ENCODE measurements at places on chromosomes 1 and 21.

DNA sequence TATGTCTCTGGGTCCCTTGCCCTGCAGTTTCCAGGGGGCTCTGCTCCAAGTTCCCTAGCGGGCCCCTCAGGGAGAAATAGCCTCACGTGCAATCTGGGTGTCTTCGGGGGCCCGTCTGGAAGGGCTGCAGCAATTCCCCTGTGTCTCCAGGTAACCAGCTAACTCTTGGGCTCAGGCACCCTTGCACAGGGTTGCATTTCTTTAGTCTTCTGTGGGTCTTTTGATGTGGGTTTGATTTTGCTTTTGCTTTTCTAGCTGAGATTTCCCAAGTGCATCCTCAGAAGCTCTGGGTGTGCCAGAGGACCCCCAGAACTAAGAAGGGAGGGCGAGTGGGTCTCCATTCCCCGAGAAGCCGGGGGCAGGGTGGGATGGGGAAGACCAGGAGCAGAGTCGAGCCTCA is 75.7 kb downstream of the SPSB1 start:
- no peak for DNase-seq

- DNase-seq, result no peak
These were observed 1.8 kb upstream of the MEX3A start for GRCh38 chr1:156083800-156084790.

- DNase-seq, result no peak
These were observed 200.4 kb downstream of the NRIP1 start for GRCh38 chr21:14864211-14865021.

DNA sequence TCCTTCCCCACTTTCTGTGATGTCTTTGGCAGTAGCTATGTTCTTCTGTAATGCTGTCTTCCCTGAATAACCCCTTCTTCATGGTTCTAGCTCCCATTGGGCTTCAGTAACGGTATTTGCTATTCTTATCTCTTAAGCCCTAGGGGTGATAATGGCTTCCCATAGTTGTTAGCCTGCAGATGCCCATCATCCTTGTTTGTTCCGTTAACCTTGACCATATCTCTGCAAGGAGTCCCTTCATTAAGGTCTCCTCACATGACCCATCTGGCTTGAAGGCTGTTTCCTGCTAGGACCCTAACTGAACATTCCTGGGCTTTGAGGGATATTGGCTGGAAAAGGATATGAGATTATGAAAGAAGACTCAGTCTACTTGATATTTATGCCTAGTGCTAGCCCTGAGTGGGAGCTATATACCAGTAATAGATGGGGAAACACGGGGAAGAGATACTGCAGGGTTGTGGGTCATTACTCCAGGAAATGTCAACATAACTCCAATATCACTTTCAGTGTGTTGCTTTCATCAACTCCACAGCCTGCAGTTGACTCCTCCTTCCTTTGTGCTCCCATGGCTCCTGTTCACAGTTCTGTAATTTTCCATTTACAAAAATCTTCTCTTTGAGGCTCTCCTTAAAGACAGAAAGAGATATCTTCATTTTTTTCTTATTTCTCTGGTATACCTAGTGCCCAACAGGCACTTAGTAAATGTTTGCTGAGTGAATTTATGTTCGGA is 2.5 kb downstream of the MR1 start:
- no peak for DNase-seq

GRCh38 chr1:14655385-14655784 is 56.9 kb downstream of the KAZN start:
- no peak for DNase-seq

GRCh38 chr1:235402457-235403200 is 35.4 kb downstream of the TBCE start:
- DNase-seq, result no peak

DNA sequence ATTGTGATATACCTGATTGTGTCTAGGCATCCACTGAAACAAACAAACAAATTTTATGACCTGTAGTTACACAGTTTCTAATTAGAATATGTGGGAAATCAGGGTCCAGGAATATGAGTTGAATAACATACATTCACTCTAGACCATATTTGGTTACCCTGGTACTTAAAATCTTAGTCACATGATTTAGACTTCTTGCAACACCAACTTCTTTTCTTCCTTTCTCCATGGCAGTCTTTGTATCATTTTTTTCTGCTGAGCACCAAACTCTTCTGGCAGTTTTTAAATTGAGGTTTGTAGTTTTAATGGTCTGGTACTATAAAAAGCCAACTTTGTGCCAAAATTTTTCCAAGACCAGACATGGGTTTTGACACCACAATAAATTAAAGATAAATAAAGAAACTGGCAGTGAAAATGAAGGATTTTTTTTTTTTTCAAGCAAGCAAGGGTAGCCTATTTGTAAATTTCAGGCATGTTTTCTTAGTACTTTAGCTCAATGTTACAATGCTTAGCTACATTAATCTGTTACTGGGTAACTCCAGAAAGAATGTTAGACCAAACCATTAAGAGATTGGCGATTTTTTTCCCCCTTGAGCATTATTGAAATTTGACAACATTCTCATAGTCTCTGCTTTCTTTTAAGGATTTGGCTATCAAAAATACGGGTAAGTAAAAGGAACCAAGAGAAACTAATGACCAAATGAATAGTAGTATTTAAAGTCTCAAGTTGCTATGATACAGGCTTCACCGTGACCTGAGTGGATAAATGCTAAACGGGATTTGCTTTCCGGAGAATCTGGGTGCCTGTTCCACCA is 108.5 kb downstream of the NFIA start:
- no peak for DNase-seq

DNA sequence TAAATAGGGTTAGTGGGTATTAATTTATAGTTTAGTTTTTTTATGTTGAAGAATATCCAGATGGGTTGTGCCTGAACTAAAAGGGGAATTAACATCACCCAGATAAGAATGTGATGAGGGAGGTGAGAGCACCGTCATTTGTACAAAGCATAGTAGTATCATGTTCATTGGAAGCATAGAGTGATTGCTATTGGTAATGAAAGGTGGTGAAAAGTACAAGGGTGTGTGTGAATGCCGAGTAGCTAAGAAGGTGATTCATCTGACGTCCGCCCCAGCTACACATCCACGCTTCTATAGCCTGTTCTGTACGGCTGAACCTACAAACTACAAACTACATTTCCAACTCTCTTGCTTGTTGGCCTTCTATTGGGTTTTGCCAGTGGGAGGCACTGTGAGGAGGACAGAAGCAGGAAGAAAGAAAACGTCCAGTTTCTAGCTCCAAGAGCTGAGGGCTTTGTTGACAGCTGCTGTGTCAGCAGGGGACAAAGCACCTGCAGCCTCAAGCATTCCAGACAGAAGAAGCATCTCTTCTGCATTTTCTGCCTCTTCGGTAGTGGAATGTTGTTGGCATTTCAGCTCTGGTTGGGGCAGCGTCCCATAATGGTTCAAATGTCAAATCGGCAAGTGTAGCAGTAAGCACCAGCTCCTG is 404.8 kb downstream of the KCTD3 start:
- DNase-seq, result no peak

DNA sequence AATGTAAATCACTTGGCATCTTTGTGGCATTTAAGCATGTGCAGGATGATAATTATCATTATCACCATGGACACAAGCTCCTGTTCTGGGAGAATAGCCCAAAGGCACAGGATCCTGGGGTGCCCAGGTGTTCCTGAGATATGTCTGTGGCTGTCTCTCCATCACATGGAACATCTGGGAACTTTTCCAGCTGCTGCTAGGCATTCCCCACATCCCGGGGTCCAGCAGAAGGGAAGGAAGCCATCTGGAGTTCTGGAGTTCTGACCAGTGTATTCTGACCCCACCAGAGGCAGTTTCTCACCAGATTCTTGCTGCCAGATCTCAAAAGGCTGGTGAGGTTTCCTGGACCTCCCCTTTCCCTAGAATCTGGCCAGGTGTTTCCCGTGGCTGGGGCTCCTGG is 259.7 kb upstream of the VAMP3 start:
- DNase-seq, result no peak

DNA sequence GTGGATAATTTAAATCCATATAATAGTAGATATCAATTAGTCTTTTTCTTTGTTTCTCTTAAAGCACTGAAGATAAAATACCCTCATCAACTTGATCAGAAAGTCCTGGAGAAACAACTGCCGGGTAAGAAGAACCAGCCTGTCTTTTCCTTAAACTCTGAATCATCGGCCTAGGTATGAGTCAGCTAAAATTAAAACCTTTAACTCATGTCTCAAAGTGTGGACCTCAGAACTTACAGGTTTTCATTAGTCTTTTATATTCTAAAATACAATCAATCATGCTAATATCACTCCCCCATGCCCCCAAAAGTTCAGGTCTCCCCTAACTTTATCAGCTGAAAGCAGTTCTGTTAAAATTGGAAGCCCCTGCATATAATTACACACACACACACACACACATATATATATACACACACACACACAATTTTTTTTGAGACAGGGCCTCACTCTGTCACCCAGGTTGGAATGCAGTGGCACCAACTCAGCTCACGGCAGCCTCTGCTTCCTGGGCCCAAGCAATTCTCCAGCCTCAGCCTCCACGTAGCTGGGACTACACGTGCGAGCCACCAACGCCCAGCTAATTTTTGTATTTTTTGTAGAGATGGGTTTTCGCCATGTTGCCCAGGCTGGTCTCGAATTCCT is 61.3 kb downstream of the B3GALNT2 start:
- no peak for DNase-seq

DNA sequence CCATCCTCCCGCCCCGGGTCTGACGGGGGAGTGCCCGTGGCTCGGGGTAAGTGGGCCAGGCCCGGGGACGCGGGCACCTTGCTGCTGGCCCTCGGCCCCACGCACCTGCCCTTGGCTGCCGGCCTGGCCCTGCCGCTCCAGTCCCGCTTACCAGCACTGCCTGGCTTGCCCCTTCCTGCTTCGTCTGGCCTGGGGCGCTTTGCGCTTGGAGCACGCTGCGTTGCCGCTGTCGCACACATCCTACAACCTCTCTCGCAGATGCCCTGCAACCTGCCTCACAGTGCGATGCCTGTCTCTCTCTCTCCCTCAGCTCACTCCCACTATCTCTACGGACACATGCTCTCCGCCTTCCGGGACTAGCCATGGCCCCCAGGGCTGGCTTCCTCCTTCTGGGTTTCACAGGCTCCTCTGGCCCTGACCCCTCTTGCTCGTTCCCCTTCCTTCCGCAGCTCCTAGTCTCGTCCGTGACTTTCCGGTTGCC is 9.7 kb downstream of the MYOG start:
- DNase-seq, result no peak

- peak; percentile 94 for DNase-seq
These were observed 59.9 kb downstream of the MAN1C1 start for GRCh38 chr1:25676488-25676887.

DNA sequence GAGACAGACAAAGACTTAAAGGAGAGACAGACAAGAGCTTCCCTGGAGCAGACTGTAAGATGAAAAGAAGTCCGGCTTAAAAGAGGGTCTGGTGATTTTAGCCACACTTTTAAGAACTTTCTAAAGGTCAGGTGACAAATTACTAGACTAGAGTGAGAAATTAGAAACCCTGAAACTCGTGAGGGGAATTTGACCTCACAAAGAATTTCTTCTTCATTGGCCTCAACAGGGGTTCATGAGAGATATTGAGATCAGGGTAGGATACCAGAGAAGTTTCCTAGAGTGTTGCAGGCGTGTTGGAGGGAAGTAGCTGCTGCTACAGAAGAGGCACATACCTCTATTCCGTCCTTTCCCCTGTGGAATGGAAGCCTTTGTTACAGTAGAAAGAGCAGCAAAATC is 884.4 kb downstream of the KCNT2 start:
- DNase-seq, result no peak

DNA sequence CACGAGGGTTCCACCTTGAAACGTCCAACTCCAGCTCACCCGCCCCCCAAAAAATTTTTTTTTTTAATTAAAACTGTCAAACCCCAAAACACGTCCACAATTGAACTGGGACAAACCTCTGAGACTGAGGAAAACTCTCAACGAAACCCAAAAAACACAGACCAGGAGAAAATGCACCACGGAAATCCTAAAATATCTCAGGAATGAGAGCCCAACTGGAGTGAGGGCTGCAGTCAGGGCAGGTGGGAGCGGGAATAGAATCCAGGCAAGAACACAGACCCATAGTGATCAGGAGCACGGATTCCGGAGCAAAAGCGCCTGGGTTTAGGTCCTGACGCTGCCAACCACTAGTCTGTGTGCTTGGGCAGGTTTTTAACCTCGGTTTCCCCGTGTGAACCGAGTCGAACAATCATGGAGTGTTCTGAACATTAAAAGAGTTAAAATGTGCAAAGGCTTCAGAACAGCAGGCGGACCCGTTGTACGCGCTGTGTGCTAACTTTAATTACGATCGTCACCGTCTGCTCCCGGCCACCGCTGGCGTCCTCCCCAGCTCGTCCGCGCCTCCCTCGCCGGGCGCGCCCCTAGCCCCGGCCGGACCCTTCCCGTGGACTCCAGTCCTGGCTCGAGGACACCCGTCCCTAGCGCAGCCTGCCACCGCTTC is 624 bp downstream of the ARHGAP29 start:
- no peak for DNase-seq

GRCh38 chr1:174413632-174414031 is 34.1 kb upstream of the GPR52 start:
- DNase-seq, result no peak

GRCh38 chr1:18108299-18109057 is 880 bp downstream of the IGSF21 start:
- no peak for DNase-seq

DNA sequence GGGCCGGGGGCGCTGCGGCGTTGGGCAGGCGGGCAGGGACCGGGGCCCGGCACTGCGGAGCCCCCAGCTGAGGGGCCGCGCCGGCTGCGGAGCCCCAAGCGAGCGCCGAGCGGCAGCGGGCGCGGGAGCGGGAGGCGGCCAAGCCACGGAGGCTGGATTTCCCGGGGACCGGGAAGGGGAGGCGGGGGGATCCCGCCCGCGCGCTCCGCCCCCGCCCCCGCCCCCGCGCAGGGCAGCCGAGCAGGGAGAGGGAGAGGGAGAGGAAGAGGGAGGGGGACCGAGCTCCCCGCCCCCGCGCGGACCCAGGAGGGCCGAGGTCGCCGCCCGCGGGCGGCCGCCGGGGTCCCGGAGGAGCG is at the start of gene DLGAP3:
TSS of gene DLGAP3 (minus strand) at position 154 of the 356 bp plus-strand sequence. CDS start 24,267 bp downstream, outside the sequence.
- DNase-seq, result no peak

GRCh38 chr1:26163684-26164035 is 4.8 kb downstream of the FAM110D start:
- no peak for DNase-seq

DNA sequence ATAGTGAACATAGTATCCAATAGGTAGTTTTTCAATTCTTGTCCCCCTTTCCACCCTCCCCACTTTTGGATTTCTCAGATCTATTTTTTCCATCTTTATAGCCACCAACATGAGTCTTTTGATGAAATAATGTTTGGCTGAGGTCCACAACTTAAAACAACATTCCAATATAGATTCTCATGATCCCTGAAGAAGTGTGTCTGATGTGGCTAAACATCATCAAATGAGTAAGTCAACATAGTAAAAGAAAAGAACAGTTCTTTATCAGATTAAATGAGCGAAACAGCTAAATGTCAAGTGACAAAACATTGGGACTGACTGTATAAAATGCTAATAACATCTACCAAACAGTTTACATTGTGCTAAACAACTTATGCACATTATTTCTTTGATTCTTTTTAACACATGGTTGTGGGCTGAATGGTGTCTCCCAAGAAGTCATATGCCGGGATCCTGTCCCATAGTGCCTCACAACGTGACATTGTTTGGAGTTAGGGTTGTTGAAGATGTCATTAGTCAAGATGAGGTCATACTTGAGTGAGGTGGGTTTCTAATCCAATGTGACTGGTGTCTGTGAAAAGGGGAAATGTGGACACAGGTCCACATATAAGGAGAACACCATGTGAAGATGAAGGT is 453.6 kb downstream of the LTN1 start:
- DNase-seq, result no peak

GRCh38 chr1:12076425-12077005 is 13.4 kb downstream of the TNFRSF8 start:
- no peak for DNase-seq

GRCh38 chr1:201816309-201816854 is 12.6 kb upstream of the IPO9 start:
- no peak for DNase-seq

GRCh38 chr1:4605158-4605557 is 49.3 kb upstream of the AJAP1 start:
- no peak for DNase-seq

Data from NCI-H446 treated with DMSO at 0.1 percent for 48 hours (cell line).